ENCODE measurements at places on chromosomes 2 and 18.

DNA sequence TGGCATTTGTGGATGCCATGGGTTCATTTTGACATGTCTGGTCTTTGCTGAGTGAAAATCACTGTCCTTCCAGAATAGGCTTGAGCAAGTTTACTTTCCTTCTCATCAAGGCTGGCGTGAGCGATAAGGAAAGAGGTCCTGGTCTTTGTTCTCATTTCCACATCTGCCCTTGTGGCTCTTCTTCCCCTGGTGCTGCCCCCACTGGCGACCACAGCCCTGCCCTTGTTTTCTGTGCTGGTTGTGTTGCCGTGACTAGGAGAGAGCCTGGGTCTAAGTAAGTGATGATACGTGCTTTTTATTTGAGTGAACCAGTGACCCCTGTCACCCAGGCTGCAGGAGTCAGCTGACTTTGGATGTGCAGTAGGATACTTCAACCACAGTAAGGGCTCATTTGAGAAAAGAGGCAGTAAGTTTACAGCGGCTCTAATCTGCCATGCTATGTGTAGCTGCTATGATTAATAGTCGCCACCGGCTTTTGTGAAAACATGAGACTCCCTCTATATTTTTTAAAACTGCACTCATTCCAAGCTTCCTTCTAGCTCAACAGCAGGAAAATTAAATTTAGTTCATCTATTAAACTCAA, 441.7 kb downstream of the RNF144A start:
- DNase-seq, result no peak

- no peak for DNase-seq
These were observed 589.1 kb upstream of the CDH2 start for GRCh38 chr18:28766027-28766426.

GRCh38 chr2:23925702-23926289, 1.1 kb downstream of the ATAD2B start:
- peak; percentile 76 for DNase-seq

- DNase-seq, result no peak
These were observed 819 bp upstream of the MAP3K2 start for GRCh38 chr2:127388423-127389164.

DNA sequence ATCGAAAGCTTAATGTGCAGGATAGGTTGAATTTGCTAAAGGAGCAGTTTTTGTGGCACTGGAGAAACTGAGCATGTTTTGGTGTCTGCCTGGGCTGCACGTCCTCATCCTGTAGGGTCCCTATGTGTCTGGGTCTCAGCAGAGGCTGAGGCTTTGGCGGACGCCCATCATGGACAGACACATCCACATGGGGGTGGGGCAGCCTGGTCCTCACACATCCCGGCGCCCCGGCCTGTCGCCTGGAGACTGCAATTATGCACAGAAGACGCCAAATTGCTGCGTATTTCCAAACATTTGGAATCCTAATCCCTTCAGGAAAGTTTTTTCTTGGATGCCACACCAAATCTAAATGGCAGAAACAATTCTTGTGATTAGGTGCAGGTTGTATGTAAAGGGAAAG, 128.2 kb upstream of the TWIST2 start:
- DNase-seq, result no peak

- no peak for DNase-seq
These were observed 9.6 kb upstream of the NT5C1B start for GRCh38 chr2:18598848-18599484.

DNA sequence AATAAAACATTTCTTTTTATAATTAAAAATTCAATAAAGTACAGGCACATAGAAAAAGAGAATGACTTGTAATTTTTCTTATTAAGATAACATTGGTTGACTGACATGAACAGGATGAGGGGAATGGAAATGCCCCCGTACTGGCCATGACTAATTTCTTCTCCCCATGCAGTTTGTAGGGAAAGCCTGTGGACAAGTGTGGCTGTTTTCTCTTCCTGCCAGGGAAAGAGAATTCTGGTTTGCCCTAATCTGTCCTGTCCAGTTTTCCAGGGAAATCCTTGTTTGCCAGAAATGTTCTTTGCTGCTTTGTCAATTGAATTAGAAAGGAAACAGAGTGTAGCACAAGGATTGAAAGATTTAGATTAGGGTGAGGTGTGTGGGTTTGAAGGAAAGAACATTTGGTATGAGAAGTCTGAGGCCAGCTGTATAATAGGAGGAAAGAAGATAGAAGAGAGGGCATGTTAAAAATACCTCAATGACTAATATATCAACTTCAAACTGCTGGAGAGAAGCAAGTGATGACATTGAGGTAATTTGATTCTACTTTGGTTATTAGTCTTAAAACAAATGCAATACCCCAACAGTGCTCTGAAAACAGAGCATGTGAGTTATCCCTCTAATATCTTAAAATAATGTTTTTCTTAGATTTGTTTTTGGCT, 593.9 kb upstream of the ZNF804A start:
- no peak for DNase-seq

DNA sequence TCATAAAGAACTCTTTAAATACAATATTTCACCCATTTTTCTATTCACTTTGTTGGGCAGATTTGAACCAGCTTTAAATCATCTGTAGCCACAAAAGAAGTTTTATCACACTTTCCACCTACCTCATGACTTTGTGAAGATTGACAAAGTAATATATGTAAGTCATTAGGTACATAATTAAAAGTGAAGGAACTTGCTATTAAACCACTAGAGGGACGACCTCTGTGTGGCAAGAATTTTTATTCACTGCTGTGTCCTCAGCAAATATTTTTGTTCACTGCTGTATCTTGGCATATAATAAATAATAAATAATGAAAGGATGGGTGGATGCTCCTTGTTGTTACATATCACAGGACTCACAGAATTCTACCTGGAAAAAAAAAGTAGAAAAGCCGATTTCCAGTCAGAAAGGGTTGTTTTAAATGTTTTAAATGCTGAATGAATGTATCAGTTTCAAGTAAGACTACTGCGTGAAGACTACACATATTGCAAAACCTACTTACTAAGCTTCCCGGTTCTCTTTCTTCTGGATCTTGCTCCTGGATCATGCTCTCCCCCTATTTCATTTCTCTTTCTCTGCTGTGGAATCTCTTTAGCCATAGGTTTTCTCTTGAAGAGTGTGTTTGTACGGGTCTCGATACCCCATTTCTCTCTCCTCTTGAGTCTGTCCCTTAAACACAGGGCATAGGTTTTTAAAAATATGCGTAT, 44.8 kb downstream of the KCMF1 start:
- DNase-seq, result no peak

- DNase-seq, result no peak
These were observed 1329.5 kb upstream of the ZEB2 start for GRCh38 chr2:145849466-145849865.

- DNase-seq, result no peak
These were observed 10.6 kb upstream of the PAX3 start for GRCh38 chr2:222309361-222309760.

GRCh38 chr2:173793709-173794565, 171.2 kb downstream of the SP3 start:
- DNase-seq, result no peak

GRCh38 chr2:72859831-72860262, 27.4 kb upstream of the SPR start:
- peak; percentile 70 for DNase-seq

- no peak for DNase-seq
These were observed 585 bp upstream of the ANAPC1 start for GRCh38 chr2:111884592-111884964.

DNA sequence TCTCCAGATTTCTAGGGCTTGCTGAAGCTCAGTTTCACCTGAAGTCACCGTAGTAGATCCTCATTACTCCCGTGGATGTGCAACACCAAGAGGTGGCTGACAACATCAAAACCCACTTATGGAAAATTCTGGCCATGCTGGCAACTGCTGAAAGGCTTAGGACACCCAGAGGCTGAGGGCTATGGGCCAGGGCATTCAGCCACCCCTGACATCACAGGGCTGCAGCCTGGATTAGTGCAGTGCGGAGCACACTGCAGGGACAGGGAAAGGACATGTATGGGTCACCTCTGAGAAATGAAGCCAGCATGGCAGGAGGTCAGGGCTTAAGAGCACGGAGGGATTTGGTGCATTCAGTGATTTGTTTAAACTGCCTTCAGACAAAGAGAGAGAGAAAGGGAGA, 300.6 kb downstream of the TDRD15 start:
- no peak for DNase-seq

GRCh38 chr2:122105877-122106206, 350.4 kb downstream of the TSN start:
- DNase-seq, result no peak

DNA sequence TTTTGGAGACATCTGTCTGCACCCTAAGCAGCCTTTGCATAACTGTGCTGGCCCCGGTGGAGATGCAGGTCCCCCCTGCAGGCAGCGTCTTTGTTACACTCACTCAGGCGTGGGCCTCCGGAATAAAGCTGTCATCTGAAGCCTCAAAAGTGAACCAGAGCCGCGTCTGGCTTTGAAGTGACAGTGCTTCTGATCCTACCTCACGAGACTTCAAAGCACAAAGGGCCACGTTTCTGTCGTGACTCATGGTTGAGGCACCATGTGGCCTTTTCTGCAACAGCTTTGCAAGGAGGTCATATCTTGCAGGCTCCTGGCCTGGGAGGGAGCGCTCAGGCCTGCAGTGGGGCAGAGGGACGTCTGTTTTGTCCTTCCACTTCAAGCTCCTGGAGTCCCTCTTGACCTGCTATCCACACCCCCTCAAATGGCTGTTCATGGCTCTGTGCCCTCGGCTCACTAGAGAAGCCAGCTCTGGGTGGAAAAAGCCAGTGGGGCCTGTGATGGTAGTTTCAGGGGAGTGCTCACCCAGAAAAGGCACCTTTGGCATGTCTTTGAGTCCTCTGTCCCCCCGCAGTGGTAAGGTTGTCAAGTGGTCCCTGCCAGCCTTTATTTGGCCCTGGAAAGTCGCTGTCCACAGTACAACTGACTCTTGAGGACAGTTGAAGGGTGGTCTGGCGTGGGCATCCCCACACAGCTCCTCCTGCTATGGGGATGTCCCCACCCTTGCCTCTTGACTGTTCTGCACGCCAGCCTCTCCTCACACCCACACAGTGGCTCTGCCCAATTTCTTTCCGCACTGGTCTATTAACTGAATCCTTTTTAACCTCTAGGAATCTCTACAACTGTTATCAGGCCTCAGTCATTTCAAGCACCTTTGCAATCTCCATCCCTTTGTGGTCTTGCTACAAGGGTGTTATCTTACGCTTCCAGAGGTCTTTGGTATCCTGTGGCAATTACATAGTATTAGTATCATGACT, 19.3 kb downstream of the GPR55 start:
- no peak for DNase-seq

GRCh38 chr2:74414881-74415761, 6.3 kb downstream of the C2orf81 start:
- DNase-seq, result no peak

DNA sequence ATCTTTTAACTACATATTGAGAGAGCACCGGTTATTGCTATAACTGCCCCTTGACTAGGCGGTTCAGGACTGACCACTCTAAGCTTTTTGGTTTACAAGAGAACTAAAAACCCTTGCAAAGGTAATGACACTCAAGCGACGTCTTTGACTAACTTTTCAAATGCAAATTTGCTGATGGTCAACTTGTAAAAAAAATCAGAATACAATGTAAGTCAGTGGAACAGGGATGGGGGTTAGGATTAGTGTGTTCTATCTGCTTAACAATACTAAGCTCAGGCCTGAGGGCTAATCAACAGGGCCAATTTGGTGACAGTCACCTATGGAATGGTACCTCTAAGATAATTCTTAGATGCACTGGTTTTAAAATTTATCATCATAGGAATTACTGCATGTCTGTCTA, 57.1 kb downstream of the ZAP70 start:
- no peak for DNase-seq

GRCh38 chr2:64008434-64009009, 10.7 kb downstream of the VPS54 start:
- DNase-seq, result no peak

- DNase-seq, result no peak
These were observed 14.7 kb downstream of the CFLAR start for GRCh38 chr2:201130524-201131186.

- DNase-seq, result no peak
These were observed 650.5 kb upstream of the LINC00305 start for GRCh38 chr18:64799376-64799775.

- DNase-seq, result no peak
These were observed 72.6 kb downstream of the TPGS2 start for GRCh38 chr18:36756242-36756641.

DNA sequence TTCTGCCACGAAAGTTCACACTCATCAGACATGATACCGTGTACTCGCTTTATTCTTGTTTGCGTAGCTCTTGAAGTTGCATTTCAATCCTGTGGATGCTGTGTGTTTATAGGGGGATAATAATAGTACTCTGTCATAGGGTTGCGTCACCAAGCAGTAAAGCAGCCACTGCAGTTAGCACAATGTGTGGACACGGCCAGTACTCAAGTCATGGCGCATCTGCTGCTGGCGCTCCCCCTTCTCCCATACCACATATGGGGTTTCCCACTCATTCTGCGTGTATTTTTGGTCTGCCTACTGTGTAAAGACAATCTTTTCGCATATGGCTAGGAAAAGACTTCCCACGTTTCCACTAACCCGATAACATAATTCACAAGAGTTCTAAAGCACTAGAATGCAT, 2.1 kb upstream of the ZBTB14 start:
- no peak for DNase-seq

DNA sequence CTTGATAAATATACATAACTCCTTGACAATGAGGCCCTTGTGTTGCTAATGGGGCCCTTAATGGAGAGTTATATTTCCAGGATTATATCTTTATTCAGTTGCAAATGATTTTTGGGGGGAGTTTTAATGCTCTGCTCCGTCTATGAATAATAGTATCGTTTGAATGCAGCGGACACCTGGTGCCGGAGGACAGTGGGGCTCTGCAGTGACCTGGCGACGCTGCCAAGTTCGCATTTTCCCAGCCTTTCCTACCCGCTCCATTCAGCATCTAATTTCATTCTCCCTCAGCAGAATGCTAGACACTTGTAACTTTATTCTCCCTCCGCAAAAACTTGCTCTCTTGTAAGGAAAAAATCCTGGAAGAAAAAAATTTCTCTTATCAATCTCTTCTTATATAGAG, 257.6 kb upstream of the SALL3 start:
- no peak for DNase-seq

DNA sequence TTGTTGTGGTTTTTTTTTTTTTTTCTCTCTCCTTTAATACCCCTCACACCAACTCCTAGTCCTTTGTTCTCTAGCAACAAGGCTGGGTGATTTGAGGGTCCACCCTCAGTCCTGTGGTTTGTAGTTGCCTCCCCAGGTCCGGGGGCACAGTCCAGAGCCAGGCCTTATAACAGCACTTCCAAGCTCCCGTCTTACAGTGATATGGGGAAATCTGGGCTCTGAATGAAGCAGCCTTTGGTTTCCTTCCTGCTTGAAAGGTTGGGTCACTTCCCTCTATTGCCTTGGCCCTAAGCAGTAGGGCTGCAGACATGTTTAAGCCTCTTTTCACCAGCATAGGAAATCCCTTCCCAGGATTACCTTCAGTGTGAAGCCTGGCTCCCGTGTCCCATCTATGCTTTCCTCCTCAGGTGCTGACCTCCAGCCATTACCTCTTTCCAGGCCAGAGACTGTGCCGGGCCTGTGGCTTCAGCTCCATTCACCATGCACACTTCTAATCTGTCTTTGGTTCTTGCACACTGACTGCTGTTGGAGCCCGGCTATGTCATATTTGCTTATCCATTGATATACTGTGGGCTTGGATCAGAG, 21.2 kb upstream of the NTSR2 start:
- DNase-seq, result no peak
